Cerebellar cortex (tissue), 1 donor: ENCODE measurements at places on chromosomes 4 and X.
A peak's percentile ranks its signal among the peaks of the same experiment; 100 is the strongest.

GRCh38 chr4:172709376-172709775, 459.2 kb upstream of the GALNT7 start:
- no peak for DNase-seq

GRCh38 chr4:107823870-107824349, 822 bp upstream of the SGMS2 start:
- DNase-seq: peak; percentile 28

DNA sequence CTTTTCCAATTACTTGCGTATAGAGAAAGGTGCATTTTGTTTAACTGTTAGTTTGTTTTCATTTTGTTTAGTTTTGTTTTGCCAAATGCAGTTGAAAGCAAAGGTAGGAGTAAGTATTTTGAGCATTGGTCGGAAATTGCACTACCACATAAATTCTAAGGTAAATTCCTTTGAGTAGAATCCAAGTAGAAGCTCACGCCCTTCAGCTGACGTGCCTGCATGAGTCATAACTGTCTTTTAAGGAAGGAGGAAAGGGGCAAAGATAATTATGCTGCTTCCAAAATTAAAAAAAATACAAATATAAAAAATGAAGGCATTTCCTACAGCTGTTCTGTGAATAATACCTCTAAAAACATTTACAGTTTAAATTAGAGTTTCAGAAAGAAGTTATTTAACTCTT, 110.2 kb upstream of the MYOZ2 start:
- no peak for DNase-seq

GRCh38 chr4:69524706-69525105, 29.0 kb upstream of the UGT2B4 start:
- DNase-seq: no peak

GRCh38 chr4:99149426-99150019, 5.4 kb upstream of the ADH4 start:
- DNase-seq: no peak

GRCh38 chr4:159376289-159376688, 273.4 kb downstream of the RAPGEF2 start:
- DNase-seq: no peak

DNA sequence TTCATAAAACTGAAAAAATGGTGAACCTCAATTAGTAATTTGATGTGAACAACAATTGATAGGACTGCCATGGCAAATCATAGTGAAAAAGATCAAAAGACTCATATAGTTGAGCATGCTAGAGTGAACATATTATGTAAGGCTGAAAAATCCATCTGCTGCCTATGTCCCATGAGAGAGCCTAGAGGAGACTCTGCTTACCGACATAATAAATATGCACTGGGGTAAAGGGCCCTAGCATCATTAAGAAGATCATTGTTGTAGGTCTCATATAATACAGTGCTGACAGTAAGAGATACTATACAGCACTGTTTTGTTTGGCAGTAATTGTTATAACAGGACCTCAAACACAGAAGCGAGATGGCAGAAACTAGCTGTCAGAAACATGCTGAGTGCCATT, 229.0 kb downstream of the PABPC4L start:
- no peak for DNase-seq

DNA sequence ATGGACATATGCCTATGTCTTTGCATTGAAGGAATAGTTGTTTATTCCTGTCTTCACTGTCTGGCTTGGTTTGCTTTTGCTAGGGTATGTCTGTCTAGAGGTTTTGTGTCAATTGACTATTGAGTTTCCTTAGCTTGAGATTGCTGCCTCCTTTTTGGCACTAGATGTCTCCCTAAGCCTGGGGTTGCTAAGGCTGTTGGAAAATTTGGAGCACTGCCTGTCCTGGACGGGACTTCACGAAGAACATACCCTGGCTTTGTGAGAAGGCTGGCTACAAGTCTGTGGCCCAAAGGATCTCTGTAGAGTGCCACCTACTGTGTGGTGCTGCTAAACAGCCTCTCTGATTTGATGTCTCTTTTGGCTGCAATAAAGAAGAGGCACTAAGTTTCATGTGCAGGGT, 183.8 kb upstream of the NUDT10 start:
- peak; percentile 42 for DNase-seq

DNA sequence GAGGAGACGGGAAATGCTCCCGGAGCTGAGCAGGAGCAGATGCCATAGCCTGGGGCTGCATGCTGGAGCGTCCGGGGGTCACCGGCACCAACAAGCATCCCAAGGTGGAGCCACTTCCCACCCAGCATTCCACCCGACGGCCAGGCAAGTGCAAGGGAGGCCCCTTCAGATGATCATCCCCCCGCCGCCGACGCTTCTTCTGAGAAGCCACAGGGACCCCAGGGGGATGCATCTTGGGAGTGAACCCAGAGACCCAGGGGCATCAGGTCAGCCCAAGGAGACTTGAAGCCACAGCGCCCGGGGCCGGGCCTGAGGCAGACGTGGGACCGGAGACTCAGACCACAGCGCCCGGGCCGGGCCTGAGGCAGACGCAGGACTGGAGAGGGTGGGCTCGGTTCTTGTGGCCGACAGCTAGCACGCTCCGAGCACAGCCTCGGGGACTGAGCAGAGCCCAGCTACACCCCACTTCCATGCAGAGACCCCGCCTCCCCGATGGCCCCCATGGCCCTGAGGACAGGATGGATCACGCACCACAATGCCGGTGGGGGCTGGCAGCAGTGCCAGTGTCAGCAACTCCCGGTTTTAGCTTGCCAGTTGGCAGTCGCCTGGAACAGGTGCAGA, 33.0 kb upstream of the CPLX1 start:
- DNase-seq: peak; percentile 4

- DNase-seq: no peak
Observed at GRCh38 chrX:119121341-119121740, 6.3 kb downstream of the KIAA1210 start.

DNA sequence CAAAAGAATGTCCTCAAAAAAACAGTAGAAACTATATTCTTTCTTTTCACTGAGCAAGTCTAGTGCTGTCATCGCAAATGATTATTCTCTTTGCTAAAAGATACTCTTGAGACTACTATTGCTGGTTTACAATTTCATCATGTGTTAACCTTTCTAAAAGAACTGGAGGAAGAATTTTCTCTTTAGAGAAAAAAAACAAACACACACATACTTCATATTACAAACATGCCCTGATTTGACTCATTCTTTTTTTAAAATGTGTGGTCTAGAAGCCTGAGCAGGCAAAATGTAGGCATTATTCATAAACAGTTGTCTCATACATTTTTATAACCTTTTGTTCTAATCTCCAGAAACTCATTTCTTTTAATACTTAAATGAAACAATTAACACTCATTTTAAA, 60.6 kb upstream of the FAT4 start:
- DNase-seq: no peak

GRCh38 chr4:126264839-126265238, 950.1 kb downstream of the FAT4 start:
- no peak for DNase-seq

- peak; percentile 20 for DNase-seq
Observed at GRCh38 chrX:135625995-135626394, 87.4 kb upstream of the CT45A1 start.

DNA sequence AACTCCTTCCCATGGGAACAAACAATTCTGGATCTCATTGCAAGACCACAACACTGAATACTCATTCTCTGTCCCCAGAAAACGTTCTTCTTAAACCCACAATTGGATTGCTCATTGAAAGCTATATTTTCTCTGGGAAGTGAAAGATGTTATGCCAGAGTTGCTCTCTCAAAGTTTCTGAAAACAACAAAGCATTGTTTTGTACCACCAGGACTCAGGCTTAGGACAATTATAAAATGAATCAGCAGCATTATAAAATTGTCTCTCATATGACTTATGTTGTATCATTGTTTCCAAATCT, 26.5 kb downstream of the TFDP3 start:
- DNase-seq: no peak

DNA sequence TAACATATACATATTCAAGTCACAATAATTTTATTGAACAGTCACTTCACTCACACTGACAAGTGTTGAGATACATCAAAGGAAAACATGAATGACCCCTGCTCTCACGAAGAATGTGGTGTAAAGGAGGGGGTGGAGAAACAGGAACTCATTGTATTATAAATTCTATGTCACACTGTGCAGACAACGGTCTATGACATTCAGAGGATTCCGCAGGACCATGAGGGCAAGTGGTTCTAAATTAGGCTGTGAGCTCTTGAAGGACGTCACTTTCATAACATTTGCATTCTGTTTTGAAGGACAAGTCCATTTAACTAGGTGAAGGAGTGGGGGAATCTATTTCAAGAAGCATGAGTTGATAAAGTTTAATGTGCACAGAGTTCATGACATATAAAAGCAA, 415.2 kb upstream of the HS3ST1 start:
- DNase-seq: no peak

DNA sequence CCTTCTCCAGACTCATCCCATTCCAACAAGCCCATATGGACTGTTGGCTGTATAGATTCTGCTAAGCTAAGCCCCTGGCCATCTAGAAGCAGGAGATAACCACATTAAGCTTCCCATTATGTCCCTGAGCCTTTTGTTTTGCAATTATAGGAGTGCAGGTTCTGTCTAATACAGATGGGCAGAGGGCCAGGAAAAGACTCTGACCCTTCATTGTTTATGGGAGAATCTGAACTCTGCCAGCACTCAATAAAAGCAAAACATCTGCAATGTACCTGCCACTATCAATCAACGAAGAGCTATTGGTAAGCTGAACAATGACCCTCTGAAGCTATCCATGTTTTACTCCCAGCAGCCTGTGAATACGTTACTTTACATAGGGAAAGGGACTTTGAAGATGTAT, 207.3 kb upstream of the CLNK start:
- no peak for DNase-seq

GRCh38 chrX:1411326-1411725, 19.4 kb upstream of the SLC25A6 start:
- DNase-seq: peak; percentile 25

GRCh38 chr4:76246025-76246424, 5.5 kb upstream of the FAM47E start:
- DNase-seq: no peak

GRCh38 chr4:81049330-81049729, 18.8 kb downstream of the BMP3 start:
- no peak for DNase-seq

DNA sequence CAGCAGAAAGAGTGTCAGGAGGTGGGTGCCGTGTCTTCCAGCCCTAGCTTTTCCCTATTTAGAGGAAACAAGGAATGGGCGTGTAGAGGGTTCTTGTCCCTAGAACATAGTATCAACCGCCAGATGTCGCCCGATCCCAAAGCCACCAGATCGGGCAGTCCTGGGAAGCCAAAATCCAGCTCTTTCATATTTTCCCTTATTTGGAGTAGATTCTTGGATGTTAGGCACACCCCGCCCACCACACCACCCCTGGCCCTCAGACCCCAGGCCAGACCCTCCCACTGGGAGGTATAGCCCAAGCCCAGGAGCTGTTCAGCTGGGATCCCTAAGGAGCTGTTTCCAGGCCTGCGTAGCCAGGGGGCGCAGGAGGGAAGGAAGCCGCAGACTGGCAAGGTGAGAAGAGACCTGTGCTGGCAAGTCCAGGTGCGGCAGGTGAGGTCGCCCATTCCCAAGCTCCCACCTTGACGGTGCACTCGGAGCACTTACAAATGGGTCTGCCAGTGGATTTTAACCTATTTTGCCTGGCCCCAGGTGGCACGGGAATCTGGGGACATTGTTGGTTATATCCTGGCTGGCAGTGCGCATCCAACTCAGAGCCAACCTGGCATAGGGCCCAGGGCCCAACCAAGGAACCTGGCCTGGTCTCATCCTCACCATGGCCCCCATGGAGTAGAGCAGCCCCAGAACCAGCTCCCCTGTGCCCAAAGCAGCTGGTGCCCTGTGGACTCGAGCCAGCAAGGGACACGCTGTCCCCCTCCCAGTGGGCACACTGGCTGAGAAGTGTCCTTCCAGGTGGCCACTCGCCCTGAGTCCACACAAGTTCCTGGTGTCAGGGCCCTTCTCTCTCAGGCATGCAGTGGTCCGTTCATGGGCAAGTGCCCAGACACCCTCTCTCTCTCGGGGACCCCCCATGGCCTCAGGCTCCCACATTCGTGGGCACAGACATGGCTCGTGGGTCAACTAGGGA, 811 bp downstream of the FLNA start:
- DNase-seq: peak; percentile 87

DNA sequence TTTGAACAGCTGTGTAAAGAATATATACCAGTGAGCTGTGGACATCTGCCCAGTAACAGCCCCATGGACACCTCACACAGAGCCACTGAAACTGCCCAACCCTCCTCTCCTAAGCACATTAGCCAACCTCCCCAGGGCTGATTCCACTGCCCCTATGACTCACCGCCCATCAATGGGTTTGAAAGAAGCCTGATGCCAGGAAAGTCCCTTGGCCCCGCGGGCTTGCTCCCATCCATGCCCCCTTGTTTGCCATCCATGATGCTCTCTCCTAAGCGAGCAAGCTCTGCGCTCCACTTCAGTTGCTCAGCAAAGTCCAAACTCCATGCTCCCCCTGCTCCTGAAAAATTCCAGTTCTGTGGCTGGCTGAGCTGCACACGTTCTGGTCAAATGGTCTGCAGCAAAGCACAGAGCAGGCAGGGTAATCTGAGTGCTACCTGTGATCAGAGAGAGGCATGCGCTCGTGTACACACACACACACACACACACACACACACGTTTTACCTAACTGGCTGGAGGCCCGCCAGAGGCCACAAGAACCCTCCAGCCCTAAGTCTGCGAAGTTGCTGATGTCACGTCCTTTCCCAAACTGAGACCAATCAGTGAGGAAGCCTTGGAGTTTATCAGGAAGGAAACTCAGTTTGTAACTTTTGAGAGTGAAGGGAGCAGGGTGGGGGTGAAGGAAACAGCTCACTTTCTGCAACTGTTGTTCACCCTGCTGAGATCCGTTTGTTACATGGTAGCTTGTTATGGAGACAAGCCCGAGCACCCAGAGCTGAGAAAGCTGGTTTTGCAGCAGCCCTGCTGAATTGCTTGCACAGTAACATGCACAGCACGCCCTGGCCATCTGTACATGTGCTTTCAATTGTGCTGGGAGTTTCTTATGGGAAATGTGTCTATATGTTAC, at the start of gene ASB9:
Gene ASB9 (minus strand): TSS at position 466 of the 904 bp plus-strand sequence. CDS start 209 bp downstream, at position 257.
- no peak for DNase-seq

- no peak for DNase-seq
Observed at GRCh38 chr4:51836549-51836948, 6.4 kb upstream of the DCUN1D4 start.

GRCh38 chr4:142547974-142548373, 298.1 kb downstream of the INPP4B start:
- DNase-seq: no peak

- no peak for DNase-seq
Observed at GRCh38 chr4:40173470-40173875, 23.4 kb upstream of the RHOH start.

DNA sequence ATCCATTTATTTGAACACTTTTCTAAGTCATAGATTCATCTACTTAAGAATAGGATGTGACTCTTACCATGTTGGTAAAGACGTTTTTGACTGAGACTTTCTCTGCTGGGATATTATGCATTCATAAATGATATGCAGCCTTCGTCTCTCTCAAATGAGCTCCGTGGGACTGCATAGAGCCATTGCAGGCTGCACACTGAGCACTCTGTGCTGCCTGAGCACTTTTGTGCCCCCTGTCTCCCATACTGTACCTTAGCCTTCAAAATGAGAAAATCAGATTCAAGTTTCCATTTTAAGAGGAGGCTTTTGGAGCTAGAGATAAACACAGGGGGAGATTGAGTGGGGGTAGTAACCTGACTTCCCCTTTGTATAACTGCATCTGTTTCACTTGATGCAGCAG, 433.6 kb downstream of the ZIC3 start:
- no peak for DNase-seq
